Activated CD4-positive, alpha-beta T cell treated with anti-CD3 and anti-CD28 coated beads, Interleukin-2, amount 50 U/mL, for 16 hours (primary cell): ENCODE measurements at places on chromosomes 13 and 19.

GRCh38 chr19:480016-480855 is 16.1 kb upstream of the MADCAM1 start:
- no peak for DNase-seq

DNA sequence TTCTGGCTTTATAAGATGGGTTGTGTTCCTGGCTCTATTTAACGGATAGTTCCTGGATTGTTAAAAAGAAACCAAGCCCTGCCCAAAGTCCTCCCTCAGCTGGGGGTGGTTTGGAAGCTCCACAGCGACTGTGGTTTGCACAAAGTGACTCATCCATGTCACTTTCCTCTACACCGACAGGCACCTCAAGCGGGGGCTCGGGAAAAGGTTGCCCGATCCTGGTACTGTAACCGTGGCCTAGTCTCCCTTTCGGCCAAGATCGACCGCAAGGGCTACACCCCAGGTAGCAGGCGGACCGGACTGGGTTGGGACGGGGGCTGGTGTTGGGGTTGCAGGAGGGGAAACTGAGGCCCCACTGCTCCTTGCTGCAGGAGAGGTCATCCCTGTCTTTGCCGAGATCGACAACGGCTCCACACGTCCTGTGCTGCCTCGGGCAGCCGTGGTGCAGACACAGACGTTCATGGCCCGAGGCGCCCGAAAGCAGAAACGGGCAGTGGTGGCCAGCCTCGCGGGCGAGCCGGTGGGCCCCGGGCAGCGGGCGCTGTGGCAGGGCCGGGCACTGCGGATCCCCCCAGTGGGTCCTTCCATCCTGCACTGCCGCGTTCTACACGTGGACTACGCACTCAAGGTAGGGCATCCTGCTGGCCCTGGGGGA is 1.6 kb downstream of the ARRDC2 start:
- peak; percentile 49 for DNase-seq

DNA sequence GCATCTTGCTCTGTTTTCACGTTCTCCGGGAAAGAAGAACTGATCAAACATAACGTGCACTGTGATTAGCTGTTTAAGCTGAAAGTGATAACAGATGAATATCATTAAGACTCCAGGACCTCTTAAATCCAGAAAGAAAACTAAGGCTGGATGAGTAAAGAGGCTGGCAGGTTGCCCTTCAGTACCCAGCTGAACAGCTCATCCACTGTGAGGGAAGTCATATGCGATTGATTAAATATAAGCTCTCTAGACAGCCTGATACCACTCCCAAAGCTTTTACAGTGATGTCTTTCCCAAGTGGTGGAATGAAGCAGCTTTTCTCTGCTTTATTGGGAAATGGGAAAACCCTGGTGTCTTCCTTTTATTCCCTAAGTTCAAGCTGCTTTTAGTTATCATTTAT is 116.9 kb downstream of the EFNB2 start:
- DNase-seq: no peak

DNA sequence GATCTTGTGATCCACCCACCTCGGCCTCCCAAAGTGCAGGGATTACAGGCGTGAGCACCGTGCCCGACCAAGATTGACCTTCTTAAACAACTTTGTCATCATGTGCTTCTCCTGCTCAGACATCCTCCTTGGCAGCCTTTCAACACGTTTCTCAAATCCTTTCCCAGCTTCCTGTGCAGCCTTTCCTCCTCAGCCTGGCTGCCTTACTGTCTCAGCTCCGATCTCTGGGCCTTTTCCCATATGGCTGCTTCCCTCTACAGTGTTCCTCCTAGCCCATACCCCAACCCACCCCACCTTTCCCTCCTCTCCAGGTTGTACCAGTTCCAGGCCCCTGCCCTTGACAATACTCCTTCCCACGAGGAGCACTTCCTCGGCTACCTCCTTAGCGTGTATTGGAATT is 7.2 kb downstream of the PHF11 start:
- no peak for DNase-seq

- DNase-seq: no peak
These were observed 5.3 kb downstream of the POLR2E start for GRCh38 chr19:1089891-1090290.

DNA sequence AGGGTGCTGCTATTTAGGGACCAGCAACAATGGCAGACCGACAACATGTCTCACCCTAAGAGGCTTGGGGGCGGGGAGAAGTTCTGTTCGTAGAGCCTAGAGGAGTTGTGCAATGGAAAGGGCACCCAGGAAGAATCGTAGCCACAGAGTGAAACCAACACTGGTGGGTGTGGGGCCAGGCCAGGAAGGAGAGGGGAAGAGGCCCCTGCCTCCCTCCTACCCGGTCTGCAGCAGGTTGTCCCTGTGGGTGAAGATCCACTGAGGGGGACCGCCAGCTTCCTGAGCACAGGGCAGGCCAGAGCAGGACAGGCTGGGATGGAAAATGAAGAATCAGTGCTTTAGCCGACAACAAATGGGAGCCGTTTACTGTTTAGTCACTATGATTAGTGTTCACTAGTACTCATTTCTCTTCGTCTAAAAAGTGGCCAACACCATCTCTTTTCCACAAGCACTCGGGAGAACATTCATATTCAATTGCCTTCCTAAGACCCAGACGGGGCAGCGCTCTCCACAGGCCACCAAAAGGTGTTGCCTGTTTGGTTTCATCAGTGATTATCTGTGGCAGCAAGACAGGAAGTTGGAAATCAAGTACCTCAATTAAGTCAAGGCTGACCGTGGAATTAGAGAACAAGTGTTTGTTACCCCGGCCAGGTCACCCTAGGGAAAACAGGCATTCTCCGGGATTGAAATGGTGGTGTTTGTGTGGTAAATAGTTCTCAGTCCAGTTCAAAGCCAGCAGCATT is 1.1 kb upstream of the ATP11A start:
- peak; percentile 81 for DNase-seq

GRCh38 chr13:20521364-20522115 is 4.1 kb downstream of the CRYL1 start:
- DNase-seq: no peak

DNA sequence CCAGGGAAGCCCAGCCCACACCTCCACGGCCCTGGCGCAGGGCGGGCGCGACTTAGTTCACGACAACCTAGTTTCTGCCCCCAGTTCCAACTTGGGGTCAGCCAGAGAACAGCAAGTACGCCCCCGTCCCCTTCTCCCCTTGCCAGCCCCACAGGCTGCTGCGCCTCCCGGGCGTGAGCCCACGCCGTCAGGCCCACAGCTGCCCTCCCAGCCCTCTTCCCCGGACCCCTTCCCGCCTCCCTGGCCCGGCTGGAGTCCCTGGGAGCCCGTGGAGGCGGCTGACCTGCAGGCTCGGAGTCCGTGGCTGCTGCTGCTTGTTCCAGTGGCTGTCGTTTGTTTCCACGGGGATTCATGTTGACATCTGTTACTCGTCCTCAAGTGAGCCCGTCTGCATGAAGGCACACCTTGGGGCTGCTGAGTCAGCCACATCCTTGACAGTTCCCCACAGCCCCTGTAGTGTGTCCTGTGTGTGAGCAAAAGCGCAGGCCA is 86.0 kb downstream of the ATP11A start:
- DNase-seq: no peak

DNA sequence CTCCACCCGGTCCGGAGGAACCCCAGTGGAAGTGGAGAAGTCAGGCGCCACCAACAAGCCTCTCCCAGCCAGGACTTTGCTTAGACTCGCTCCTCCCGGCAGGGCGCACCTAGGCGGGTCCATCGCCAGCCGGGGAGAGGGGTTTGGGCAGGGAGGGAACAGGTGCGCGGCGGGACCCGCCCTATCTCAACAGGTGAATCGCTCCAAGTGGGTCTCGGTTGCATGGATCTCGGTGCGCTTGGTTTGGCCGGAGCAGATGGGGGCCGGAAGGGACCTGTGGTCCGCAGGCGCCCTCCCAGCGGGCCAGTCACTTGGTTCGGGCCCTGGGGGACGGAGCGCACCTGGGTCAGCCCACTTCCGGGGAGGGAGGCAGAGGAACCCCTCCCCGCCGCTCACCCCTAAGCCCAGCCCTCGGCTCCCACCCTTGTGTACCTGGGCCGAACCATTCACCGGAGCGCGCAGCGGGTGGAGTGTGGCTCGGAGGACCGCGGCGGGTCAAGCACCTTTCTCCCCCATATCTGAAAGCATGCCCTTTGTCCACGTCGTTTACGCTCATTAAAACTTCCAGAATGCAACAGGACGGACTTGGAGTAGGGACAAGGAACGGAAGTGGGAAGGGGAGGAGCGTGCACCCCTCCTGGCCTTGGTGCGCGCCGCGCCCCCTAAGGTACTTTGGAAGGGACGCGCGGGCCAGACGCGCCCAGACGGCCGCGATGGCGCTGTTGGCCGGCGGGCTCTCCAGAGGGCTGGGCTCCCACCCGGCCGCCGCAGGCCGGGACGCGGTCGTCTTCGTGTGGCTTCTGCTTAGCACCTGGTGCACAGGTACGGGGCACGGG is at the start of gene LSR:
LSR (plus strand) TSS at position 693 of the 836 bp plus-strand sequence; CDS start at position 714, 21 bp downstream.
- DNase-seq: no peak

DNA sequence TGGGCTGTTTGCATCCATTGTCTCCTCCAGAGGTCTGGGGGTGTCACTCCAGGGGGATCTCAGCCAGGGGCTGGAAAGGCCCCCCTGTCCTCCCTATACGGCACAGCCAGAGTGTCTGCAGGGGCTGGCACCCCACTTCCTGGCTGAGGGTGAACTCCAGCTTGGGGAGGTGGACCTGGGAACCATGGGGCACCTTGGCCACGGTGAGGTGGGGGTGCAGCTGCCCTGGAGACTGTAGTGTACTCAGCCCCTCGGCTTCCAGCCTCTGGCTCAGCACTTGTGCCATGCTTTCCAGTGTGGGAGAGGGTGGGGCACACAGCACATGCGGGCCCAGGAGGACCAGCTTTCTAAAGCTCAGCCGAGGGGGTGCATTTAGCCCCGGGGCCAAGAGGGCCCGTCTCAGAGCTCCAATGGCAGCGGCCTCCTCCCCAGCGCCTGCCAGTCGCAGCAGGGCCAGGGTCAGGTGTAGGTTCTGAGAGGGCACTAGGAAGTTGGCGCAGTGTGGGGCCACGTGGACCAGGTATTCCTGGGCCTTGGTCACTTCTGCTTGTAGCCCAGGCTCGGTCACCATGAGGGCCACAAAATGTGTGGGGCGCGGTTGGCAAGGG is 1.4 kb downstream of the LENG9 start:
- no peak for DNase-seq

GRCh38 chr19:16057062-16057461 is 19.2 kb upstream of the TPM4 start:
- DNase-seq: no peak

- no peak for DNase-seq
These were observed 95.3 kb upstream of the TEX29 start for GRCh38 chr13:111225166-111225565.
